ENCODE measurements at places on chromosomes 2 and 18.

DNA sequence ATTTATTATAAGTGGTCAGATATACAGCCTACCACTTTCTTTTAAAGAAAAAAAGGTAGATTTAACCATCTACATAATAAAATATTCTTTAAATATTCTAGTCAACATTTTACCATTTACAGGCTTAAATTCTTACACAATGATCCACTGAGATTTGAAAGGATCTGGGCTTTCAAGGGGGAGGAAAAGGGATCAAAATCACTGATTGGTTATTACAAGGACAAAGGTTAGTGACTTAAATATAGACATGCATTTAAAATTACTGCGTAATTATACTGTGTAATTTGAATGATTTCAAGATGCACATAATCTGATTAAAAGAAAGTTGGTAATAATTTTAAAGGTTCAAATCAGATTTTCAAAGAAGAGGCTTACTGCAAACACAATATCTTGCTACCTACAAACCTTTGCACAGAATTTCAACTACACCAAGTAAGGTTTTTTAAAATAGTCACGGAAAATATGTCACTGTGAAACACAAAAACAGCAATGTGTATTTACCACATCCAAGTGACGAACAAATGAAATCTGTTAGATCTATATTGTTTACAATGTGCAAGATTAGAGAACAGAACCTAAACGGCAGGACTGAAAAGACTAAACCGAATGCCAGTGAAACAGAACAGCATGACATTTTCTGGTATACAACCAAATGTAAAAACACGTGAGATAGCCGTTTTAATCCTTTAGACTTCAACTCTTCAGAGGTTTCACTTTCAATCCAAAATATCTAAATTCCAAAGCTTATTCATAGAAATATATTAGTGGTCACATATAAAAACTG is 40.8 kb downstream of the RTN4 start:
- DNase-seq = no peak

DNA sequence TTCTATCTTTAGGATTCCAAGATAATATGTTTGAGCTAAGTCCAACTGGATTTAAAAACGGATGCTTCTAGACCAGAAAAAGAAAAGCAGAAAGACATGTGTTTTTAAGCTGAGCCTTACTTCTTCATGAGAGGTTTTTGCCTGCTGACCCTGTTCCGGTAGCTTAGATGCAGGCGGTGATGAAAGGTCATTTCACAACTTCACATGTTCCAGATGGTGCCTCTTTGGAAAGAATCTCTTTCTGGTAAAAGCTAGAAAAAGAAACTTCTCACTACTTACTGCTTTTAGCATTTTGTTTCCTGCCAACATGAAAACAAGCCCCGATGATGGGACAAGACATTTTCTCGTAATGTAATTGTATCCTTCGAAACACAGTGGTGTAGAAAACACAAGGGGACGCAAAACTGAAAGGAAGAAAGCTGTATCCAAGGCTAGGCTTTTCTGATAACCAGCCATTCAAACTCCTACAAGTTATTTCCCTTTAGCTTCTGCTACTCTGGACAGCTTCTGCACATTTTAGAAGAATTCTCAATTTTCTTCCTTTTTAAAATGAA is 407.3 kb upstream of the LYPD1 start:
- no peak for DNase-seq

GRCh38 chr2:198662905-198663304 is 794.8 kb downstream of the SATB2 start:
- DNase-seq = no peak

- DNase-seq = peak; percentile 11
These were observed 56.3 kb downstream of the TIMM21 start for GRCh38 chr18:74204526-74205152.

DNA sequence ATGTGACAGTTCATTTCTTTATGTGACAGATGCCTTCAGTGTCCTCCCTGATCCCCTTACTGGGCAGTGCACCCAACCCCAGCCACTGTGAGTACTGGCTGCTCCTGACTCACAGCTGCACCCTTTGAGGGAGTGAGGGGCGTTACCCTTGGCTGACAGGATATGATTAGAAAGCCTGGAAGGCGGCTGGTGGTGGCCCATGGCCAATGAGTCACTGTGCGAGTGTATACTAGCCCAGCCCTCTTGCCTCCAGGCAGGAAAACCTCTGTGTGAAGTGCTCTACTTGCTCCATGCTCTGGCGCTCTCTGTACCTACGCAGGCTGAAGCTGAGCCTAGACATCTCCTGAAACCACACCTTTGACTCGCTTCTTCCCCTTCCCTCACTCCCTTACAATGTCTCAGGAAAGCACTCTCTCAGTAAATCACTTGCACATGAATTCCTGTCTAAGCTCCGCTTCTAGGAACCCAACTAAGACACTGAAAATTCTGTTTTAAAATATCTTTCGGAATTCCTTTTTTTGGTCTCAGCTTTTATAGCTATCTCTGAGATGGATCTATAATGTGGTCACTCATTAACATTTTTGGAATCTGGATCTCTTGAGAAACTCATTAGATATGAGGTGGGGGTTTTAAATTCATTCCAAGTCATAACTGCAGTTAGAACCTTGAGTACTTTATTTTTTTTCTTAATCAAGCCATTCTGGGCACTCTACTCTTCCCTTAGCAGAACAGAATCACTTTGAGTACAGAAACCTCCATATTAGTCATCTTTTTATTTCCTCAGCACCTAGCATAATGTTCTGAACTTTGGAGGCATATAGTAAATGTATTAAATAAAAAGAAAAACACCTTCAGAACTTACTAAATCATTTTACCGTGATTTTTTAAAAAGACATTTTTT is 25.3 kb upstream of the STAM2 start:
- peak; percentile 48 for DNase-seq

GRCh38 chr2:191815010-191815409 is 31.9 kb downstream of the CAVIN2 start:
- no peak for DNase-seq

- no peak for DNase-seq
These were observed 680.2 kb upstream of the CHAC2 start for GRCh38 chr2:53087262-53087873.

DNA sequence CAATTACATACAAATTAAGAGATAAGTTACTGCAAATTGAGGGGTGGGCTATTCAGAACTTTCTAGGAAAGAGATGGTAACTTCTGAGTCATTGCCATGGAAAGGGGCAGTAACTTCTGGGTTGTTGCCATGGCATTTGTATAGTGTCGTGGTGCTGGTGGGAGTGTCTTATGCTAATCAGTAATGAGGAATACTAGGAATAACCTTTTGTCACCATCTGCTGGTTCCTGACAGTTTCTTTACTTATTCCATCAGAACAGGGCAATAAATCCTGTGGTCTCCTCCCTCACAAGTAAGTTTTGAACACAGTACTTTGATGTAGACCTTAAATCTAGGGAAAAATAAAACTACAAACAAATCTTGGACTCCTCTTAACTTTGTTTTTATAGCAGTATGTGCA is 435.4 kb downstream of the BCL11A start:
- DNase-seq = no peak

GRCh38 chr2:71173096-71173495 is 42.7 kb downstream of the MPHOSPH10 start:
- DNase-seq = no peak

GRCh38 chr2:30217644-30218337 is 13.5 kb upstream of the LBH start:
- no peak for DNase-seq

GRCh38 chr2:191738667-191739066 is 60.7 kb downstream of the NABP1 start:
- DNase-seq = no peak

GRCh38 chr2:178915423-178916173 is 108.4 kb upstream of the TTN start:
- DNase-seq = no peak

DNA sequence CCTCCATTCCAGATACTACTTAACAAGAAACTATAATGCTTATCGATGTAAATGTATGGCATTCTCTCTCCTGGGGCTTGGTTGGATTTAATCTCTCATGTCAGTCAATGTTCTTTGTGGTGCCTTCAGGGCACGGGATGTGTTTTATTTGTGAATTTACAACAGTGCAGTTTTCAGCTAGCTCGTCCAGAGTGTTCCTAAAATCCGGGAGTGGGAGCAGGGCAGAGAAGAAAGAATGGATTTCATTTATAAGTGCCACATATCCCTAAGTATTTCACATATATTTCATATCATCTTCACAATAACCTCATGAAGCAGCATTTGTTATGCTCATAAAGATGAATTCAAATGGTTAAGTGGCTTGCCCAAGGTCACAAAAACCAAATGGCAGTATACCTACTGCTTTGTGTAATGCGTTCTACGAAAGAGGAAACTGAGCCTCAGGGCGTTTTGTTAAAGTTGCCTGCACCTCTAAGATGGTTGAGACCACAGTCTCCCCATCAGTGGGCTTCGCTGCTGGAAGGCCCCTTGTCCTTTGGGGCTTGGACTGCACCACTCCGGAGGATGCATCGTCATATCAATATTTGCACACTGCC is 134.7 kb upstream of the MGAT5 start:
- DNase-seq = no peak

- no peak for DNase-seq
These were observed 254.8 kb downstream of the RNF152 start for GRCh38 chr18:61637905-61638595.

- DNase-seq = no peak
These were observed 680 bp downstream of the ASNSD1 start for GRCh38 chr2:189661957-189662321.
